ENCODE measurements at places on chromosomes 12 and 14. TPM values are rescaled to one million over a fixed set of nuclear protein-coding genes. Genes with fewer than 3 reads are reported as not detected.
A peak's percentile ranks its signal among the peaks of the same experiment; 100 is the strongest.

GRCh38 chr12:27751386-27752047, 28.5 kb upstream of the KLHL42 start:
- no peaks in the 10 kb centered on the region for H3K4me1 ChIP-seq
- no peaks in the 10 kb centered on the region for H3K36me3 ChIP-seq
- H3K27me3 ChIP-seq: no peaks in the 10 kb centered on the region
- peak overlapping the region; percentile 66 for H3K27ac ChIP-seq
- no peak overlapping the region for H3K4me3 ChIP-seq
- DNase-seq: peak; percentile 6

DNA sequence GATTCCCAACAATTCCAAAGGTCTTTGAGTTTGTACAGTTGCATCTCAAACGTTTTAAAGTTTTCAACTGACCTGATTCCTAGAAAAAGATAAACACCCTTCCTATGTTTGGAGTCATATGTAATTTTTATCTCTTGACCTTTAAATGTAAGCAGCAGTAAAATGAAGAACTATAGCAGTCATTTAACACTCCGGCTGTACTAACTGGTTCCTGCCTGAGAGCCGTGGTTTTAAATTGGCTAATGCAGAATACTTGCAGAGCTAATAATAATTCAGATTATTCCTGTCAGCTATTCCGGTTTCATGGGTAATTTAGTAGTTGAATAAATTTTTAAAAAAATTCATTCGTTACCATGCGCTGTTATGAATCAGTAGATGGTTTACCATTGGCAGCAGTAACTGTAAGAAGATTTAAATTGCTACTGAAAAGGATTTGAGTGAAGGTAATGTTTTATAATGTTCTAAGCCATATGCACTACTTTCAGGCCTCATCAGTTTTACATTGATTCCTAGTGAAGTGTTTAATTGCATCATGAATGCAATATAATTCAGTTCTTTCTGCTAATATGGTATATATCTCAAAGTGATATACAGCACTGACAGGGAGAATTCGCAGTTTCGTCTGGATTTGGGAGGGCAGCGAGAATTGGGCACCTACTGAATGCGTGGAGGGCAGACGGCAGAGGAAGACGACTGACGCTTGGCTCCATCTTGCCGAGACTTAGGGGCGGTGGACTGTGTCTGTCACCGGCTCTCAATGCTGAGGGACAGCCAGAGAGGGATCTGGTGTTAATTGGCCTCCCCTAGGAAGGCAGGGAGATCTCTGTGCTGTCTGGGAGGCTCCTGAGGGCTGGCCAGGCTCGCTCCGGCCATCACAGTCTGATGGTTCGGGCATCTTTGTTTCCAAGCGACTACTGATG, 217.7 kb downstream of the PHETA1 start:
- DNase-seq: no peak
- no peak overlapping the region for H3K4me3 ChIP-seq
- H3K36me3 ChIP-seq: no peaks in the 10 kb centered on the region
- no peaks in the 10 kb centered on the region for H3K4me1 ChIP-seq
- H3K27ac ChIP-seq: no peak overlapping the region

DNA sequence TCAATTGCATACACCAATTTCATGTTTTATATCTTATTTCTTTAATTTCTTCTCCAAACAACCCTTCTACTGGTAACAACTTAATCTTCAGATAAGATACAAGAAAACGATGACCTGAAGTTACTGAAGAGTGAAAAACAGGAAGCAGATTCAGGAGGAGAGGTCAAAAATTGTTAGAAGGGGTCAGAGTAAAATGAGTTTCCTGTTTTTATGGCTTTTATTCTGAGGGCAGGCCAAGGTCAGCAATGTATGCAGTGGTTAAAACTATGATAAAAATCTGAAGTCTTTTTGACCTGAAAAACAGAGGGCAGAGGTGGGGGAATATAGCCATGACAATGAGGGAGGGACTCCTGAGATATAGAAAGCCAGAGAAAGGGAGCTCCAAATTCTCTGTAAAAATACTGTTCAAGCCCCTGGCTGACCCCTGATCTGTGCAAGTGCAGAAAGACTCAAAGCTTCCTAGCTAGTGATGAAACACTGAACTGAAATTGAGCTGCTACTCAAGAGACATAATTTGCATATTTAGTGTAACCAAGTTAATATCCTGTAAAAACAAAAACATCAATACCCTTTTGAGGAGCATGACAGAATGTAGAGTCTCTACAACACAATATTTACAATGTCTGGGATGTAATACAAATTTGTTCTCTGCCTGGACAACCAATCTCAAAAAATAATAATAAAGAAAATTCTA, 514.3 kb upstream of the SEL1L start:
- H3K36me3 ChIP-seq: no peaks in the 10 kb centered on the region
- no peaks in the 10 kb centered on the region for H3K27me3 ChIP-seq
- DNase-seq: no peak
- H3K4me1 ChIP-seq: no peaks in the 10 kb centered on the region

GRCh38 chr12:108853981-108854446, 3.4 kb downstream of the SSH1 start:
- no peaks in the 10 kb centered on the region for H3K36me3 ChIP-seq
- H3K4me3 ChIP-seq: no peak overlapping the region
- peak overlapping the region; percentile 88 for H3K27ac ChIP-seq
- no peak for DNase-seq
- peaks cover 32% of the 10 kb centered on the region for H3K4me1 ChIP-seq

DNA sequence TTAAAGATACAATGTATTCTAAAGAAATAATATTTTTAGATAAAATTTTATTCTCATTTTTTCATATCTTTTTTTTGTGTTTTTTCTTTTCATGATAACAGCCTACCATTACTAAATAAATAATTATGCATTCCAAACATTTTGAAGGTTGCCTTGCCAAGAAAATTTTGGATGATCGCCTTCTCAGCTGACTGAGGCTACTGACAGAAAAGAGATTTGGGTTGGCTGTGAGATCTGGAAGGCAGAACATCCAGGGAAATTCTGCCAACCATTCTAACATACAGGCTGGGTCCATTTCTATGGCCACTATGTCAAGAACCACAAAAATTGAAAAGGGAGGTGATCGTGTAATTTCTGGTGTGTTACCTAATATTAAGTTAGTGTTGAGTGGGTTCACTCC, 48.1 kb downstream of the GALNT8 start:
- H3K27me3 ChIP-seq: no peaks in the 10 kb centered on the region
- H3K4me3 ChIP-seq: no peak overlapping the region
- no peaks in the 10 kb centered on the region for H3K4me1 ChIP-seq
- DNase-seq: no peak

Gene SMCO3
- 0.76 TPM for total RNA-seq

GRCh38 chr12:117091758-117092510, 7.3 kb downstream of the TESC start:
- DNase-seq: peak; percentile 47
- H3K4me1 ChIP-seq: peaks cover 3% of the 10 kb centered on the region
- no peak overlapping the region for H3K4me3 ChIP-seq
- no peaks in the 10 kb centered on the region for H3K36me3 ChIP-seq
- H3K27me3 ChIP-seq: peaks cover 2% of the 10 kb centered on the region

GRCh38 chr14:58082011-58082410, 70.0 kb downstream of the ARMH4 start:
- no peak for DNase-seq
- H3K27me3 ChIP-seq: no peaks in the 10 kb centered on the region
- no peak overlapping the region for H3K27ac ChIP-seq
- no peak overlapping the region for H3K4me3 ChIP-seq
- H3K36me3 ChIP-seq: no peaks in the 10 kb centered on the region

Gene LRRK2
- total RNA-seq: 110 TPM

DNA sequence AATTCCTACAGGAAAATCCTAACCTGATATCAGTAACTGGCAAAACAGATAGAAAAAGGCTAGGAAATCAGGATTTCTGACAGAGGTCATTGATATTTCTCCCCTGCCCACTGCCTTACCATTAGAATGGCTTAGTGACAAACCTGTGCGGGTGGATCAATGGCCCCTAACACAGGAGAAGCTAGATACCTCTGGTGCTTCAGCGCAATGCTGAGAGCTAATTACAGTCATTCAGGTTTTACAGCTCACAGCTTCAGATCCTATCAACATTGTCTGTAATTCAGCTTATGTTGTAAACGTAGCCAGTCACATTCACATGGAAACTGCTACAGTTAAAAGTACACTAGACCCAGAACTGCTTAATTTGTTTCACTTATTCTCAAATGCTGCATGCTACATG, 17.4 kb upstream of the SLC10A1 start:
- no peak overlapping the region for H3K27ac ChIP-seq
- H3K4me3 ChIP-seq: no peak overlapping the region
- H3K4me1 ChIP-seq: no peaks in the 10 kb centered on the region
- no peak for DNase-seq

DNA sequence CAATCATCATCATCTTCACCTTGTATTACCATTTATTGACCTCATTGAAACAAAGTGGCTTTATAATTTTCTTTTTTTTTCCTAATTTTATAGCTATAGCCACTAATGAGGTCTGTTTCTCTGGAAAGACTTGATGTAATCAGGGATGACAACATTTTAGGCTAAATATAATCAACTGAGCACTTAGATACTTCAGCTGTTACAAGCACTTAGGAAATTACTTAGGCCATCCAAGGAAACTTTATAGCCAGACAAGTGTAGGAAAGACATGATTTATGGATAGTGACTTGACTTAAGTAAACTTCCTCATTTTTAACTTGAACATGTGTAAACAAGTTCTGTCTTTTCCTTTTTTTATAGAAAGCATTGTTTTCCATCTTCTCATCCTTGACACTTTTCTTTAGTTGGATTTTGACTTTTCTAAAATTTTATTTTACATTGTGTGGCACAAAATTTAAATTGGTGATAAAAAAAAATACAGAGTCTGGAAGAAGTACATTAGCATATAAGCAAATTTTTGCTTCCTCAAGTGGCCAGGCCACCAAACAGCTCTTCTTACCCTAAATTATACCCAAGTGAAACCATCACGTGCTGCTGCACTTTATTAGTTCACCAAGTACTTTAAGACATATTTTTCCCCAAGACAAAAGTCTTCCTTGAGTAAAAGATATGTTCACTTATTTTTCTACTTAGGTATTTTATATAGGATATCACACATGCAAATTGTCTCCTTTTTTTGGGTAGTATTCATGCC, 15.1 kb downstream of the CPNE8 start:
- no peak overlapping the region for H3K27ac ChIP-seq
- H3K27me3 ChIP-seq: no peaks in the 10 kb centered on the region
- H3K4me1 ChIP-seq: no peaks in the 10 kb centered on the region
- H3K4me3 ChIP-seq: no peak overlapping the region
- no peaks in the 10 kb centered on the region for H3K36me3 ChIP-seq
- peak; percentile 8 for DNase-seq

Gene GZMB
- 1.6 TPM for total RNA-seq

Gene TAS2R14
- total RNA-seq: 3.9 TPM

Gene MSI1
- total RNA-seq: 1.3 TPM

GRCh38 chr14:25431211-25432076, 381.5 kb upstream of the STXBP6 start:
- no peaks in the 10 kb centered on the region for H3K36me3 ChIP-seq
- H3K4me1 ChIP-seq: no peaks in the 10 kb centered on the region
- no peaks in the 10 kb centered on the region for H3K27me3 ChIP-seq
- H3K27ac ChIP-seq: no peak overlapping the region

Gene CRIP1
- total RNA-seq: 381 TPM

- no peak overlapping the region for H3K27ac ChIP-seq
- H3K4me1 ChIP-seq: no peaks in the 10 kb centered on the region
- H3K27me3 ChIP-seq: no peaks in the 10 kb centered on the region
- no peak for DNase-seq
- no peak overlapping the region for H3K4me3 ChIP-seq
Observed at GRCh38 chr12:89262855-89263552, 89.3 kb downstream of the DUSP6 start.

DNA sequence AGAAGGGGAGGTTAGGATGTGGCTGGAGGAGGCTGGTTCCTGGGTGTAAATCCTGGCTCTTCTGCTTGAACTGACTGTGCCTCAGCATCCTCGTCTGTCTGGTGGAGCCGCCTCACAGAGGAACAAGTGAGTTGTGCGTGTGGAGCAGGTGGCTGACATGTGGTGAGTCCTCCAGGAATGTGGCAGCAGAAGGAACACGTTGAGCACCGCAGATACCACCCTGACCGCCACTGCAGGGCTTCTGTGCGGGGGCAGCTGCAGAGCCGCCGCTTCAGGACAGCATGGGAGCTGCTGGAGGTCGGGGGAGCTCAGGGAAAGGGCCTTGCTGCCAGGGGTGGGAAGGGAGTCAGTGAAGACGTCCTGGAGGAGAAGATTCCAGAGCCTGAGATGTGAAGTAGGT, 48.9 kb downstream of the TRAF3 start:
- H3K36me3 ChIP-seq: no peaks in the 10 kb centered on the region
- H3K4me1 ChIP-seq: peaks cover 4% of the 10 kb centered on the region
- H3K27me3 ChIP-seq: no peaks in the 10 kb centered on the region
- H3K27ac ChIP-seq: no peak overlapping the region
- DNase-seq: no peak

- DNase-seq: no peak
- H3K27me3 ChIP-seq: no peaks in the 10 kb centered on the region
- H3K4me3 ChIP-seq: no peak overlapping the region
- no peak overlapping the region for H3K27ac ChIP-seq
Observed at GRCh38 chr14:87785897-87786296, 207.1 kb downstream of the GALC start.

- no peak for DNase-seq
- H3K27me3 ChIP-seq: no peaks in the 10 kb centered on the region
- no peaks in the 10 kb centered on the region for H3K36me3 ChIP-seq
- H3K27ac ChIP-seq: no peak overlapping the region
Observed at GRCh38 chr12:79983492-79983891, 48.6 kb upstream of the PPP1R12A start.

Gene GPR135
- total RNA-seq: 3.0 TPM

DNA sequence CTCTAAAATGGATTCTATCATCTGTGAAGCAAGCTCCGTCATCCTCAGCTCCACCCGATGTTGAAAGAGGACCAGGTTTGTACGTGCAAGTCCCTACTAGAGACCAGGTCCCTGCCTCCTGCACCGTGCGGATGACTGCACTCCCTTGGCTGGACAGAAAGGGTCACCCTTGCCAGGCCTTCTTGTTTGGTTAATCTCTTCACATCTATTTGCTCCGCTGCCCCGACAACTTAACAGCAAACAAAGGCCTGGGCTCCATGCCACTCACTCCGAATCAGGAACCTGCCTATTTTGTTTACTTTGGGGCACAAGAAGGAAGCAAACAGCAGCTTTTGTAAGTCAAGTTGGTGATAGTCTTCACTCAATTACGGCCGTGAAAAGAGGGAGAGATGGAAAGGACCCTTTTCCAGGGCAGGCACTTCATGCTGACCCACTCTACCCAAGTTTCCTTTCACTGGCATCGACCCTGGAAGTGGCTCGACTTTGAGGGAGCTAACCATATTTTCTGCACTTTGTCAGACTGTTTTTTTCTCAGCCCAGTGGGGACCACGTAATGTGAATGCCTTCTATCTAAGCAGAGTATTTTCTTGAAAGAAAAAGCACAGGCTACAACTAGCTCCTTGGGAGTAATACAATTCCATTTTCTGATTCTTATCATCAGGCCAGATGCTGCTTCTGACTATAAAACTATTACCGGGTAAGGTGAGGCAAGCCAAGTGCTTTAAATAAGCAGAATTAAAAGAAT, 202.6 kb downstream of the FOXN3 start:
- H3K4me1 ChIP-seq: peaks cover 2% of the 10 kb centered on the region
- H3K27ac ChIP-seq: no peak overlapping the region
- H3K27me3 ChIP-seq: no peaks in the 10 kb centered on the region
- DNase-seq: no peak

Gene CCDC196
- total RNA-seq: not detected
